ENCODE measurements at places on chromosomes 7 and 10.

GRCh38 chr7:24843821-24844434 is 86.7 kb upstream of the GSDME start:
- DNase-seq = no peak

GRCh38 chr7:78562191-78562590 is 763.6 kb downstream of the PHTF2 start:
- no peak for DNase-seq

DNA sequence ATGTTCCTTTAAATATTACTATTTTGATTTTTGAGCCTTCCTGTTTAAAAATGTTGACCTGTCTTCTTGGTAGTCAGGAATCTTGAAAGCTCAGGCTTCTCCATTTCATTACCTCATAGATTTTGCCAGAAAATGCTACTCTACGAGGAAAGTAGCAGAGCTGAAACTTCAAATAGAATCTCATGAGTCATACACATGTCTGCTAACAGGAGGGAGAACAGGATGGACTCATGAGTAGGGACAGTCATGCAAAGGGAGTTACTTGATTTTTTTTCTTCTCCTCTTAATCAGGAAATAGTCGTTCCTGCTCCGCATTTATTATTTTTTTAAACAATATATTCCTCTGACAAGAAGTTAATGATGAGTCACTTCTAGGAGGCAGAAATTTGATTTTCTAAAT is 37.0 kb upstream of the MINDY3 start:
- no peak for DNase-seq

GRCh38 chr7:24769851-24770250 is 12.6 kb upstream of the GSDME start:
- DNase-seq = no peak

GRCh38 chr10:124879136-124879535 is 62.8 kb upstream of the ZRANB1 start:
- DNase-seq = no peak

DNA sequence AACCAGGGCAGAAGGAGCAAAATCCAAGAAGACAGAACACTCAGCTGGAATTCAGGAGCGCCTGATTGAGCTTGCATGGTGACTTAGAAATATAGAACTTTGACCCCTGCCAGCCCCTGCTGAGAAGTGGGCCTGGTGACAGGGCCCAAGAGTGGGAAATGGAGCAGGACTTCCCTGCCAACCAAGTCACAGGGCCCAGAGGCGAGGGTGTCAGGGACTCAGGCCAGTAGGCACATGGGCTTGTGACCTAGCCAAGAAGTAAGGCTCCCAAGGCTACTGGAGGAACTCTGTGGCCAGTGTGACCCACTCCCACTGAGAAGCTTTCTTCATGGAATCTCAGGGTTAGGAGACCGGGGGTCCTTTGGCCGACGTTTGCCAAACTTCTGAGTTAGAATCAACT is 31.9 kb downstream of the LRRC20 start:
- DNase-seq = no peak

DNA sequence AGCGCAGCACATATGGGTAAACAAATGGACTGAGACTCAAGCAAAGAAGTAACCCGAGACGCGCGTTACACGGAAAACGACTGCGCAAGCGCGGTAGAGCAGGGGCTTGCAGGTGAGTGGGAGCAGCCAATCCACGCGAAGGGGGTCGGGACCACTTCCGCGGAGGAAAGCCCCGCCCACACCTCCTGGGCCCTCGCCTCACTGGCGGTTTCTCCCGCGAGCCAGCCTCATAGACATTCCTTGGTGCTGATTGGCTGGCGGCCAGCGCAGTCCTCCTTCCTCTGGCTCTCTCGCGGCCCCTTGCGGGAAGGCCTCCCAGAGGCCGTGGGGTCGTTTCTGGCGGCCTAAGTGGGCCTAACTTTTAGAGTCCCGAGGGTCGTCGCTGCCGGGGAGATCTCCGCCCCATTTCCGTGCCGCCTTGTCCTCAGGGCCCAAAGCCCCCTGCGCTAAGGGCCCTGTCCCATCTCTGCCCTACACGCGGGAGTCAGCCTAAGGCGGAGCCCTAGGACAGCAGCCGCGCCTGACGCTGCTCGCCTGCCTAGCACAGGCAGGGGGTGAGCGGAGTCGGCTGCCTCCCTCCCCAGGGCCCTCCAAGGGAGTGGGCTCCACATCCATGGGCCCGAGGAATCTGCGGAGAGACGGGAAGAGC is 9.1 kb upstream of the FXYD4 start:
- DNase-seq = peak; percentile 97

DNA sequence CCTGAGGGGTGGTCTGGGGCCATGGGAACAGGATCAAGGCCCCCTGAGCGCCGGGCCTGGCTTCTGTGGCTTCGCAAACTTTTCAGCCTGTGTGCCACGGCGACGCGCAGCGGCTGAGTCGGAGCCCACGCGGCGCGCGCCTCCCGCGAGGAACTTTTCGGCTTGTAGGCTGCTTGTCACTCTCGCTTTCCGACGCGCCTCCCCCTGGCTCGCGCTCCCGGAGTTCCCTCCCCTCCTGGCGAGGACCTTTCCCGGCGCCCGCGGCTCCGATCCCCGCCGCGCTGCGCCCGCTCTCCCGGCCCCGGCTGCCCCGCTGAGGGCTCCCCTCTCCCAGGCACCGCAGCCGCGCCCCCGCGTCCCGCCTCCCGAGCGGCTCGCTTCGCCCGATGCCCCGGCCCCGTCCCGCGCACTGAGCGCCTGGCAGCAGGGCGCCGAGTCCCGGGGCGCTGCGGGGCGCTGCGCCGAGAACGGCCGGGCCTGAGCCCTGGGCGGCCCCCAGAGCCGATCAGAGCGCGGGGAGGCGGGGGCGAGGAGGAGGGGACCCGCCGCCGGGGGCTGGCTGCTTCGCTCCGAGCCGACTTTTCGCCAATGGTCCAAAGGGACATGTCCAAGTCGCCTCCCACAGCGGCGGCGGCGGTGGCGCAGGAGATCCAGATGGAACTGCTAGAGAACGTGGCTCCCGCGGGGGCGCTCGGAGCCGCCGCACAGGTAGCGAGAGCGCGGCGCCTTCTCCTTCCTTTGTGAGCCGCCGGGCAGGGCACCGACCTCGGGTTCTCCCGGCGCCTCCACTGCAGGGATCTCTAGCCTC is at the start of gene CACNB2:
CACNB2 (plus strand) TSS at position 276 of the 808 bp plus-strand sequence.
- peak; percentile 85 for DNase-seq

GRCh38 chr10:3398825-3399646 is 226.5 kb upstream of the PITRM1 start:
- DNase-seq = peak; percentile 60

DNA sequence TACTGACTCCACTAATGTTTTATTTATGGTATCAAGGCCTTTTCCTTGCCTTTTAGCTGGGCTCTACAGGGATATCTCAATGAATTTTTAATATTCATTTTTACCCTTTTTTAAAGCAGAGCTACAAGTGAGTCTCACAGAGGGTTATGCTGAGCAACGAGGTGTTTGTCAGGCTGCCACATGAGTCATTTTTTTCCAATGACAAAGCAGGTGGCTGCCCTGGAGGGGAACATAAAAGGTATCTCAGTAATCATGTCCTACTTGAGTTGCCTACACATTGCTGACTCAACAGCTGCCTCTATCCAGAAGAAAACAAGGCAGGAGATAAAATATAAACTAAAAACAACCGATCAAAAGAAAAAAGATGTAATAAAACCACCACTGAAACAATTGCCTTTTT is 1004.9 kb upstream of the POT1 start:
- peak; percentile 52 for DNase-seq

DNA sequence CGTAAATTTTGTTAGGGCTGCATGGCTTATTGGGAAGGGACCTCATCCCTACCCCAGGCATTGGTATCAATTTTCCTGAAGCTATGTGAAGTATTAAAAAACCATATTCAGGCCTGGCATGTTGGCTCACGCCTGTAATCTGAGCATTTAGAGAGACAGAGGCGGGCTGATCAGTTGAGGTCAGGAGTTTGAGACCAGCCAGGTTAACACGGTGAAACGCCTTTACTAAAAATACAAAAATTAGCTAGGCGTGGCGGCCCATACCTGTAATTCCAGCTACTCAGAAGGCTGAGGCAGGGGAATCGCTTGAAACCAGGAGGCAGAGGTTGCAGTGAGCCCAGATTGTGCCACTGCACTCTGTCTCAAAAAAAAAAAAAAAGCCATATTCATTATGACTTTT is 7.1 kb downstream of the TASOR2 start:
- no peak for DNase-seq

GRCh38 chr7:113774182-113774807 is 144.5 kb downstream of the PPP1R3A start:
- no peak for DNase-seq

DNA sequence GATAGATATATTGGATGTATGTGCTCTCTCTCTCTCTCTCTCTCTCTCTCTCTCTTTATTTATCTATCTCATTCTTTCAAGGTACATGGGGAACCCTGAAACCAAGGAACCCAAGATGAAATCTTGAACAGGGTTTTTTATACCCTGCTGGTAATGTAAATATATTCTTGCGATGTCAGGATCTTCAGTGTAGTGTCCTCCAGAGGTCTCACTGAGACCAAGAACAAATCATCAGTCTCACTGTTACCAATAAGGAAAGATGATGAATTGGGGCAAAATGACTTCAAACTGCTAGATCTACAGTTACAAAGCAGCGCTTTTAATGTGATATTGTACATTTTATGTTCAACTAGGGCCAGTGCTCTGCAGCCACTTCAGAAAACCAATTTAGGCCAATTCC is 423.5 kb downstream of the ANKRD7 start:
- DNase-seq = no peak

GRCh38 chr7:143435266-143435665 is 8.0 kb upstream of the TAS2R60 start:
- DNase-seq = no peak

DNA sequence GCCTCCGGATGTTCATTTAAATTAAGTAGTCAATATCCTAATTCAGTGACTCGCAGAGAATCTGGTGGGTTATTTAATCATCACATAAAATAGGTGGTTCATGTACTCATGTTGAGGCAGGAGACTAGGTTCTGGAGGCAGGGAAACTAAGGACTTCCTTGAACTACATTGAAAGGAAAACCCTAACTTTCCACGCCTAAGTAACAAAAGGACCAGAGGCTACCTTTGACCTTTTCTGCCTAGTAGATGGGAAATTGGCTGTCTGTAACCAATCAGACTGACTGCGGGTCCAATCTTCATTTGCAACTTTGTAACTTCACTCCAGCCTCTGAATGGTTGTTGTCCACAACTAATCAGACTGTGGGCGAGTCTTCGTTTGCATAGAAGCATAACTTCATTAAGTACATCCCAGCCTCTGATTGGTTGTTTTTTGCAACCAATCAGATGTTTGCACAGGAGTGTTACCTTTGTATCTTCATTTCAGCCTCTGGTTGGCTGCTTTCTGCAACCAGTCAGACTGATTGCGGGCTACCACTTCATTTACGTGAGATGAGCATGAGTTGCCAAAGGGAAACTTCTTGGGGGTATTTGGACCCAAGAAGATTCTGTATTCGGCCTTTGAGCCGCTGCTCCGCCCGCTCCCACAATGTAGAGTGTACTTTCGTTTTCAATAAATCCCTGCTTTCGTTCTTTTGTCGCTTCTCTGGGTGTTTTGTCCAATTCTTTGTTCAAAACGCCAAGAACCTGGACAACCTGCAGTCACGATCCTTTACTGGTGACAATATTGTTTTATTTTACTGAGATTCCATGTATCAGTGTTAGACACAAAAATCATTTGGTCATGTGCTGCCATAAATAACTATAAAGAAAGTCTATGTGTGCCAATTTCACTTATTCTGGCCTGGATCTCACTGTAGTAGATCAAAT is 1.7 kb upstream of the ST7 start:
- no peak for DNase-seq

GRCh38 chr7:155869784-155870076 is 57.5 kb upstream of the SHH start:
- no peak for DNase-seq

- DNase-seq = no peak
Observed at GRCh38 chr7:45920502-45921380, at the start of gene IGFBP3. Gene IGFBP3 (minus strand): TSS chr7:45921272. CDS start chr7:45921140, 132 bp downstream.

GRCh38 chr7:149071641-149072437 is 18.7 kb downstream of the ZNF786 start:
- no peak for DNase-seq

DNA sequence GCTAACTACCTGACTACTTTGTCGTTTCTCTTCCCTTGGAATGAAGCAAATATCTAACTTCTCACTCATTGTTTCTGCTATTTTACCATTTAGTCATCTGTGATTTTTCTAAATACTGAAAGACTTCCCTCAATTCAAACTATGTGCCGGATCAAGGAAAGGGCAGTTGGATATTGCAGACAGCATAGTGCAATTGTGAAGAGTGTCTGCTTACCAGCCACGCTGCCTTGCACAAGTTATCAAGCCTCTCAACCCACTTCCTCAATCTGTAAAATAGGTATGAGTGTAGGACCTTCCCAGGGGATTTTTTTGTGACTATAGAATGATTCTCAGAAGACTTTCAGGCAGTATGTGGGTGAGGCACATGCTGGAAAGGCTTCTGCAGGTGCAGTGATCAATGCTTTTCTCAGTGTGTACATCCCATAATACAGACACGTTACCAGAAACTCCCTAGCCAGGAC is 54.3 kb downstream of the EGFR start:
- no peak for DNase-seq

- no peak for DNase-seq
Observed at GRCh38 chr10:29725133-29725720, 90.5 kb upstream of the SVIL start.

GRCh38 chr7:17144322-17144721 is 154.1 kb upstream of the AHR start:
- DNase-seq = no peak

DNA sequence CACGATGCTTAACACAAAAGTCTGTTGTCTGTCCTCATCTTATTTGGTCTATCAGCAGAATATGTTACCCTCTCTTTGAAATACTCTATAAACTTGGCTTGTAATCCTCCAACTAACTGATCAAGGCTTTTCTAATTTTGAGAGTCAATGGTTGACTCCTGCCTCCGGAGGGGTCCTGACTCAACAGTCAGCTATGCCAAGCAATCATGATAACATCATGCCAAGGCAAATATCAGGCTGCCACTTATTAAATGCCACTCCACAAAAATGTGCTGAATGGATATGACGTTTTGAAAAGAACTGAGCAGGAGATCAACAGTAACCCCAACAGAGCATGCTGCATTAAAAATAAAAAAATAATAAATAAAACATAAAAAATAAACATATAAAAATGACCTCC is 116.1 kb downstream of the PARD3 start:
- no peak for DNase-seq

DNA sequence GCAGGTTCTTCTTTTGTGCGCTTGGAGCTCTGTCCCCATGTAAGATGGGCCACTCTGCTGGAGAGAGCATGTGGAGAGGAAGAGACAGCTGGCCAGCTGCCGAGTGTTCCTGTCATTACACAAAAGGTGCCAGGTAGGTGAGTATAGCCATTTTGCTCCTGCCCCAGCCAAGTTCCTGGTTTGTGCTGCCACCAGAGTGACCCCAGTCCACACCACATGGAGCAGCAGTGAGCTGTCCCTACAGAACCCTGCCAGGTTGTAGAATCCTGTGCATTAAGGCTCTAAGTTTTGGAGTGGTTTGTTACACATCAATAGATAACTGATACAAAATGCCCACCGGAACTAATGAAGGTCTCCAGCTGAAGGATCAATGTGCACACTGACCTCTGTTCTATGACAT is 84.6 kb upstream of the GHITM start:
- DNase-seq = no peak
